GM12864 (cell line): ENCODE measurements at places on chromosomes 4 and X.

DNA sequence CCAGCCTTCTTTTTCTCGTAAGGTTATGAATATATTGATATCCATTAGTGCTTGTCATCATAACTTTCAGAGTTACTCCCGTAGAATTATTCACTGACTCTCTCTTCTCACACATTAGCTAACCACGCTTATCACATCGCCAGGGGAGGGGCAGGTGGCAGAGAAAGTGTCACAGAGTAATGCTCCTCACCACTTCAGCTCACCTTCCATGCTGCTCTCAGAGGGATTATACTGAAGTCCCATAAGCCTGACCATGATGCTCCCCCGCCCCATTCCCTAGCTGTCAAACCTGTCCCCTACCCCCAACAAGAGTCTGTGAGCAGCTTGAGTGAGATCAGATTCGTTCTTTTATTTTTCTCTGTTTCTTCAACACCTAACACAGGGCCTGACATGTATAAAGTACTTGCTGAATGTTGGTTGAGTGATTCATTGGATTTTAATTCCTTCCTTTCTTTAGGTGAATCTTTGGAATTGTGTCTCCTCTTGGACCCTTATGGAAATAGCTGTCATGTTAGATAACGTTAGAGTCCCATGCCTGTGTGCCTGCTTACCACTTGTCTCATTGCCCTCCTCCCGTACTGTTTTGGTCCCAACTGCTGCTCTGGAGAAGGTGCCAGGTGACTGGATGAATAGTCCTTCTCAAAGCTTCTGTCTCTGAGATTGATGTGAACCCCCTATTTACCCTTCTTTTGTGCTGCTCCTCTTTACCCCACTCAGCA, 55.1 kb downstream of the RS1 start:
- no peak for DNase-seq

DNA sequence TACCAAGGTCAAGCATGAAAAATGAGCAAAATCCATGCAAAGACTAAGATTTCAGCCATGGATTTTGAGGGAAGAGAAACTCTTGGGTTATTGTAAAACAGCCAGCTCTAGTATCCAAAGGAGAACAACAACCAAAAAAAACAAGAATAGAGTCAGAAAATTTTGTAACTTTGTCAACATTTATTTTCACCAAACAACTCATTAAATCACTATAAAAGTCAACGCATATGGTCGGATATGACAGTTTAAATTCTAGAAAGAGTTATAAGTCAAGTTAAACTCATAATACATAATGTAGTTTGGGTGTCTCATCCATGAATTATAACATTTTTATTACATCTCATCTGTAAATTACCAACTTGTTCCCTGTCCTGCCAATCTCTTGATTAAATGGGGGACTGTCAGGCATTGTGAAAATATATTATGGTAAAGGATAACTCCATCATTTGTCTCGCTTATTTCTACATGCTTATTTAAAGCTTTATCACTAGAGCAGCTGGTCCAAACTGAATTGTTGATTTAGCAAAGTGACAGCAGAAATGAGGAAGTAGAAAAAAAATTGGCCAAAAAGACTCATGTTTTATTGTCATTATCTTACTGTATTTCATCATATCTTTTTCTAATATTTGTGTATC, 224.8 kb upstream of the NOCT start:
- no peak for DNase-seq

DNA sequence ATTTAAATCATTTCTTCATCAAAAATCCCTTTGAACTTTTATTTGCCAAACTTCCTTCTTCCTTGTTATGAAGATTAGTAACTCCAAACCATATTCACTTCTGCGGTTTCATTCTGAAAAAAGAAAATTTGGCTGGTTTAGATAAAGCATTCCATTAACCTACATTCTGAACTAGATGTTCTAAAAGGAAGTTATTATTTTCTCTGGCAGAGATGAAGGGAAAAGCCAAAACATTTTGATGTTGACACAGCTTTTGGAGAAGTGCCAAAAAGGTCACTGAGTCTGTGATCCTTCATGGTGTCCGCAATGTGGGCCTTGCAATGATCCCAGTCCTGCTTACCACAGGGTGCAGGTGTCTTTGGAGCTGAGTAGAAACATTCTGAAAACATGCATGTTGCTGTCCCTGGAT, 36.0 kb downstream of the CXCL8 start:
- DNase-seq = no peak

DNA sequence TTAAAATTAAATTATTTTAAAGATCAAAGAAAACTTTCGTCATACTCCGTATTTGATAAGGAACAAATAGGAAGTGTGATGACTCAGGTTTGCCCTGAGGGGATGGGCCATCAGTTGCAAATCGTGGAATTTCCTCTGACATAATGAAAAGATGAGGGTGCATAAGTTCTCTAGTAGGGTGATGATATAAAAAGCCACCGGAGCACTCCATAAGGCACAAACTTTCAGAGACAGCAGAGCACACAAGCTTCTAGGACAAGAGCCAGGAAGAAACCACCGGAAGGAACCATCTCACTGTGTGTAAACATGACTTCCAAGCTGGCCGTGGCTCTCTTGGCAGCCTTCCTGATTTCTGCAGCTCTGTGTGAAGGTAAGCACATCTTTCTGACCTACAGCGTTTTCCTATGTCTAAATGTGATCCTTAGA, at the start of gene CXCL8:
Gene CXCL8, plus strand, starts transcription at position 217 of the 426 bp plus-strand sequence. Its CDS starts 90 bp downstream, at position 307.
- DNase-seq = no peak

DNA sequence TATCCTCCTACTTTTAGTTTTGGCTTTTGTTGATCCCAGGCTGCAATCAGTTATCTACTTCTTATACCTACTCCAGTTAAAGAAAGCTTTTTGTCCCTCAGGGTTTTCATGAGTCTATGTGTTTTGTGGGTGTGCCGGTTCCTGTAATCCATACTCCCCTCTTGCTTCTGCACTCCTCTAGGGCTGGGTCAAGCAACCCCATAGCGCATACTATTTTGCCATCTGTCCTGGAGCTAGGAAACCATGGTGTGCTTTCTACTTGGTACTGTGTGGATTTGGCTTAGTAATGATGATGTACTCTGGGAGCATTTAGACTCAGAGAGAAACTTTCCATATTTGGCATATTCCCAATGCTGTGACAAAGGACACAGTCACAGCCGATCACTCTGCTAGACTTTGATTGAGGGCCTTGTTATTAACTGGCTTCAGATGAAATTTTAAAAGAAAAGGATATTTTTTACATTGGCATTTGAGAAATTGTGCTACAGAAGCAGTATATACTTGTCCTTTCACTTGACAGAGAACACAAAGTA, 86.1 kb upstream of the GRXCR1 start:
- DNase-seq = no peak

DNA sequence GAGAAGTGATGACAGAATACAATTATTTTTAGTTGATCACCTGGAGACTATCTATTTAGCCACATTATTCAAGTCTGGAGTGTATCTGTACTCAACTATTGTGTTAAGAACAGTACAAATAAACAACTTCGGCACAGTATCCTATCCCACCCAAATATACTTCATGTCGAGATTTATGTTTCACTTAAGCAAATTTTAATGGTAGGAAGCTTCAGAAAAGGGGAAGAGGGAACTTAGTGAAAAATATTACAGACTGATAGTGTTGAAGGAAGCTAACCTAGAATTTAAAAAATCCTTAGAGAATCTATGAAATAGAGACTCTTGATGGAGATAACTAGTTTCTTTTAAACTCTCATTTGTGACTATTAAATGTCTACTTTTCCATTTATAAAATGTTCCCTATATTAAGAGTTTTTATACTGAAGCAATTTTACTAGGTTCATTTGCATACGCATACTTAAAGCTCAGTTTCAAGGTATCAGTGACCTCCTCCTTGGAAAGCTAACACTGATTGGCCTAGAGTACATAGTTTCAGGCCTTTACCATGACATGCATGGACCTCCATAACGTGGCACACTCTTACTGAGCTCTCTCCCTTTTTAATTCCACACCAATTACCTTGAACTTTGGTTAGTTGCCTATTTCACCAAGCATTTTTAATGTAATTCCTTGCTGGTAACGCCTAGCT, 197.7 kb downstream of the CAMK2D start:
- DNase-seq = no peak

DNA sequence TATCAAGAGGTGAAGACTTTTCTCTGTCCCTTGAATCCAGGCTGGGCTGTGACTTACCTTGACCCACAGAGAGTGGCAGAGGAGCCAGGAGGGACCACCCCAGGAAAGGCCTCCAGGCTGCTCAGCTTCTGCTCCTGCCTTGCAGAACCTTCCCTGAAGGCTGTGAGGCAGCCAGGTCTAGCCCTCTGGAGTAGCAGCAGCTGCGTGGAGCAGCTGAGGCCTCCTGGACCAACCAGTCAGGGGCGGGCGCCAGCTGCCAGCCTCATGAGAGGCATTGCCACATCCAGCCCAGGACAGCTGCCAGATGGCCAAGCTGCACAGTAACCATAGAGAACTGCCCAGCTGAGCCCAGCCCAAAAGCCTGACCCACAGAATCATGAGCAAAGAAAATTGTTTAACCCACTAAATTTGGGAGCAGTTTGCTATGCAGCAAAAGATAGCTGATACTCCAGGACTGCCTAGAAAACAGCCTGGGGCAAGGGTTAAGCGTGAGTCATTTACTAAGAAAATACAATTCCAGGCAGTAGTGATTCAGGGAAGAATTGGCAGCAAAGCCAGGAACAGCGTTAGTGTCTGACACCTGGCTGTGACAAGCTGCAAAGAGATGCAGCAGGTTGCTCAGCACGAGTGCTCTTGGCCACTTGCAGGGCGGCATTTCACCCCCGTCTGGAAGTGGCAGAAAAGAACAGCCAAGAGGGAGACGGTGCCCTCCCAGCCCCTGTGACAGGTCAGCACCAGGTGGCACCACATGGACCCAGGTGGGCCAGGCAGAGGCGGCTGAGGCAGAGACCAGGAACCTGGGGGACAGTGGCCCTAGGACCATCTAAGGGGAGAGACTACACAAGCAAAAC, 14.7 kb upstream of the PDE6B start:
- no peak for DNase-seq

GRCh38 chr4:8241895-8242696, 27.5 kb upstream of the HTRA3 start:
- no peak for DNase-seq
